ENCODE measurements at places on chromosomes 1 and 21.

DNA sequence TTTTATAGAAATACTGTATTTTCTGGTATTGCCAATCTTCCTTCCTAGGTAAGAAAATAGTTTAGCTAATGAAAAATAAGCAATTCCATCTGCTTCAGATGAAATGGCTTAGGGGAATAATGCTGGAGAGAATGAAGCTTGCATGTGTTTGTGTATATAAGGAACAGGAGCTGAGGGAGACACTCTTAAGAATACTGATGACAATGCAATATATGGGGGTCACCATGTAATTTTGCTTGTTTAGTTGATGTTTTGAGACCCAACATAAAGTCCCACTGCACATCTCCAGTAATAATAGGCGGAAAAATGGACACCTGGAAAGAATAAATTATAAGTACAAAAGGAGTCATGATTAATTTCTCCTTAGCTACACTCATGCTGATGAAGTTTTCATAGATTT lies 110.8 kb upstream of the BRINP3 start:
- no peak for ATAC-seq

GRCh38 chr1:22153660-22154437 lies 11.0 kb upstream of the WNT4 start:
- no peak for ATAC-seq

- ATAC-seq: no peak
Measured at GRCh38 chr1:215001419-215002021, 81.0 kb upstream of the KCNK2 start.

GRCh38 chr21:28230559-28230958 lies 762.1 kb downstream of the LTN1 start:
- no peak for ATAC-seq

DNA sequence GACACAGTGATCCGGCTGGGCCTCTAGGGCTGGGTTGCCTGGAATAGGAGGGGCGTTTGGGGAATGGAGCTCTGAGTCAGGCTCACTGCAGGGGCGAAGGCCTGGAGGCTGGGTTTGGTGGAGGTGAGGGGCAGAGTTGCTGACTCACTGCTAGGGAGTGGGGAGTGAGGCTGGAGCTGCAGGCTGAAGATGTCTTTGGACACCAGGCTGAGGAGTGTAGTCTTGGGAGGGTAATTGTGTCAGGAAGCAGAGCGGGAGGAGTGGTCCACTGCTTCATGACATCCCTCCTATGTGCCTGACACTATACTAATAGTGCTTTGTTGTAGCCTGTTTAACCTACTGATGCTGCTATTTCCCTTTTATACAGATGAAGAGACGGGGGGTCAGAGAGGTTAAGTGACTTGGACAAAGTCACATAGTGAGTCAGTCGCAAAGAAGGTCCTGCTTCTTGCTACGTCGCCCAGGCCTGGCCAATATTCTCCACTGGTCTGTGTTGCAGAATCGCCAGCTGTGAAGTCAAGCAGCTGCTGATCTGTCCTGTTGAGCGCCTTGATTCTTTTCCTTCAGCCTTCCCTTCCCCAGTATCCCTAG lies 13.6 kb downstream of the ACTL8 start:
- ATAC-seq: no peak

DNA sequence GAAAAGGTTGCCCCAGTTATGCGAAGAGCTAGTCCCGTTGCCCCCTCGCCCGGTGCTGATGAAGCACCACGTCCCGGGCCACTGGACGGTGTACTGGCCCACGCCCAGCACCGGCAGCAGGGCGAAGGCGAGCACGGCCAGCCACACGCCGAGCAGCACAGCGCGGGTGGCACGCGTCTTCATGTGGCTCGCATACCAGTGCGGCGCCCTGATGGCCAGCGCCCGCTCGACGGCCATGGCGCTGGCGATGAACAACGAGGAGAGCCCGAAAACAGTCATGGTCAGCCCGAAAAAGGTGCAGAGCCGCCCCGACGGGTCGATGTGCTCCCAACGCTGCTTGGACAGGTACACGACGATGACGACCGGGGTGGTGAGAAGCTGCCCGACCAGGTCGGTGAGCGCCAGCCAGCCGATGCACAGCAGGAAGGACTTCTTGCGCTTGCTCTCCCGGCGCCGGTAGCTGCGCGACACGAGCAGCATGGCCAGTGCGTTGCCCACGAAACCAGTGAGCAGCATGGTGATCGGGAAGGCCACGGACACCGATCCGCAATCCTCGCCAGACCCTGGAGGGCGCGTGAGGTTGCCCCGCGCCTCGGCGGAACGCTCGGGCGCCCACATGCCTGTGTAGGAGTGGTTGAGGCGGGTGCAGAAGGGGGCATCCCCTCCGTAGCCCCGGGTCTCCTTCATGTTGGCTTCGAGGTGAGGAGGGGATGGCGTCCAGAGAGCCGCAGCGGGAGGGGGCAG lies 553 bp downstream of the PTGER3 start:
- ATAC-seq: peak; percentile 42

DNA sequence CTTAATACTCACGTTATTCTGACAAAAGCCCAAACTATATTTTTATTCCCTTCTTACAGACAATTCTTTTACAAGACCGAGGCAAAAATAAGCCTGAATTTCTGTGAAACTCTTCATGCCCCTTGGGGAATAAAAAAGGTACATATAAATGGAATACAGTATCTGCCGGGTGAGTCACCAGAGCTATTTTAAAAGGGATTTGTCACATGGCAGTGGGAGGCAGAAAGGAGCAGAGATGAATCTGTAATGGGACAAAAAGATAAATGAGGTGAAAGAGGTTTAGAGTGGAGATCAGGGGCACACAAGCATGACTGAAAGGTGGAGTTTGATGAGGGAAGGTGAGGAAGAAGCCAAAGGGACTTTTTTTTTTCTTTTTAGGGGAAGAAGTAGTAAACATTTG lies 8.8 kb downstream of the XCL1 start:
- ATAC-seq: no peak
